ENCODE measurements at places on chromosomes 3 and 15.
A peak's percentile ranks its signal among the peaks of the same experiment; 100 is the strongest.

DNA sequence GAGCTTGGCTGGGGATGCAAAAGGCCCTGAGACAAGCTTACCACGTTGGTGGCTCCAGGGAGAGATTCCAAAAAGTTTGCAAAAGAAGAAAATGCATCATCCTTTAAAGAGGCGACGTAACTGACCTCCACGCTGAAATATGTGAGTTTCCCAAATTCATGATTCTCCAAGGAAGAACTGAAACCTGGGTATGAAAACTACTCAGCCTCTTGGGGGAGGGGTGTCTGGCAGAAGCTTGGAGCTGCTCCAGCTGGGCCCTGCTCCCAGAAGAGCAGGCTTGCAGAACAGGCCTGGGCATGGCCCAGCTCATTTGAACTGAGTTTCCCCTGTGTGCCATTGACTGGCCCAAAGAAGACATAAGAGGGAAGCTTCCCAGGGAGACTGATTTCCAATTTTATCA, 20.5 kb downstream of the CPN2 start:
- peak; percentile 72 for DNase-seq

DNA sequence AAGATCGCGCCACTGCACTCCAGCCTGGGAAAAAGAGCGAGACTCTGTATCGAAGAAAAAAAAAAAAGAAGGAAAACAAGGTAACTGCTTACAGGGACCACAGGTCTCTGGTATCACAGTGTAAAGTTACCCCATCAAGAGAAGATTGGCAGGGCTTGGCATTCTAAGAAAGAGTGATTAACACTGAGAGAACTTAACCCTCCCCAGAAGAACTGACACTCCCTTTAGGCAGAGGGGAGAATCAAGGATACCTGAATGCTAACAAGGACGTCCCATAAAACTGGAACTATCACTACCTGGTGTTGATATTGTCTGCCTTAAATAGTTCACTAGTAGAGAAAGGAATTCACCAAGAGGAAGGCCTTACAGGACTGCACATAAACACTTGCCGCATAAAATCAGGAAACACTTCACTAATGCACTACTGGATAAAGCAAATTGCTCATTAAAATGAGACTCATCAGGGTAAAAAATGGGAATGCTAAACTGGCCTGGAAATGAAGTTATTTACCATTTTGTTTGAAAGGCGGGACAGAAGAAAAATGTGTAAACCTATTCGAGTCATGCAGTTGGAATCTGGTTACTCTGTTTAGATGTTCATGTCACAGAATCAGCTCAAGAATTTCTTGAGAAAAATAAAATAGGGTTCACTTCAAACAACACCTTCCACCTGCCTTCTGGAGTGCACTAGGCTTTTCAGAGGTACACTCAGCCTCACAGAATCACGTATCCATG, 121.6 kb downstream of the FOXP1 start:
- DNase-seq: no peak

- DNase-seq: no peak
Observed at GRCh38 chr15:101803676-101804075, 367 bp downstream of the OR4F6 start.

- peak; percentile 71 for DNase-seq
Observed at GRCh38 chr15:99100245-99101173, 4.4 kb upstream of the SYNM start.

GRCh38 chr3:184325715-184326369, 11.4 kb downstream of the EIF4G1 start:
- no peak for DNase-seq

GRCh38 chr3:112804021-112804420, 42.6 kb downstream of the CD200R1L start:
- no peak for DNase-seq

DNA sequence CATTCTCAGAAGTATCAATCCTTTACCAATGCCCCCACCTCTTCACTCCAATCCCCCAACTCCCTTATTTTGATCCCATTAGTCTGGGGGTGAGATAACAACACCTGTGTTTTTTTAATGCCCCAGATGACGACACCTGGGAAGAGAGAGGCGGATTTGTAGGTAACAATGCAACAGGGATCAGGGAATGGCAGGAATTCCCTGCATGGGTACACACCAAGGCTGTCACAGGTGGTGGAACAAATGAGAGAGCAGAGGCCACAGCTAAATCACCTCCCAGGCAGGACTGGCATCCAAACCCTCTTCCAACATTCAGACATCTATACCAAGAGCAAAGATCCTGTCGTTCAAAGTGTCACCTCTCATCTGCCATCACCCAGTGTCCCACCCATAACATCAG, 319.2 kb upstream of the TRIM42 start:
- no peak for DNase-seq

GRCh38 chr3:84943379-84943778, 15.4 kb upstream of the CADM2 start:
- no peak for DNase-seq

- no peak for DNase-seq
Observed at GRCh38 chr3:117699058-117699457, 989.5 kb downstream of the TUSC7 start.

DNA sequence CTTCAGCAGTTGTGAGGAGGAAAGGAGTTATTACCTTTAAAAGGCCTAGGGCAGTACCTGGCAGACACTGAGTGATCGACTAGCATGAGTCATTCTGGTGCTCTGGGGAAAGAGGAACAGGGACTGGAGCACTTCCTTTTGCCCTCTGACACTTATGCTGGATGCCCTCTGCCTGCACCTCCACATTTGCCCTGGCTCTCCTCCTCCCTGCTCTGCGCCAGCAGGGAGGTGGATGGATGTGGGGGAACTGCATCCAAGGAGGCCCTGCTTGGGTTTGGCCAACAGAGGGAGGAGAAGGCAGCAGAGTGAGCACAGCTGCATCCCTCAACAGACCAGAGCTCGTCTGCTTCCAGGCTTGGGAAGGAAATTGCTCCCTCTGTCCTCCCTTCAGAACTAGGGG, 75.0 kb downstream of the SEMA5B start:
- DNase-seq: peak; percentile 28

- peak; percentile 59 for DNase-seq
Observed at GRCh38 chr3:144229330-144229729, 257.7 kb downstream of the DIPK2A start.

DNA sequence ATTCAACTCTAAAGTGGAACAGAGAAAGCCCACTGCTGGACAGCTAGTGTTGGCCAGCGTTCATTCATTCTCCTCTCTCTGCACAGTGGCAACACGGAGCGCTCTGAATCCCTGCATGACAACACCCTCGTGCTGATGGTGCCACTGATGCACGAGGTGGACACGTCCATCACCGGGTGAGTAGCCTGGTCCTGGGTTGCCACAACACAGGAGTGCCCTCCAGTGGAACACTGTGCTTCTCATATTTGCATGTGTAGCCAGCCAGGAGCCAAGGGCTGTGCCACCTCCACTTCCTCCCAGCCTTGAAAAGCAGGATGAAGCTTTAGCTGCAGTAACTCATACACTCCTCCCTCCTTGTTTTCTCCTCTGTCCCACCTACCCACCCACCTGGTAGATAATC, 120.0 kb upstream of the CTDSPL start:
- DNase-seq: no peak

DNA sequence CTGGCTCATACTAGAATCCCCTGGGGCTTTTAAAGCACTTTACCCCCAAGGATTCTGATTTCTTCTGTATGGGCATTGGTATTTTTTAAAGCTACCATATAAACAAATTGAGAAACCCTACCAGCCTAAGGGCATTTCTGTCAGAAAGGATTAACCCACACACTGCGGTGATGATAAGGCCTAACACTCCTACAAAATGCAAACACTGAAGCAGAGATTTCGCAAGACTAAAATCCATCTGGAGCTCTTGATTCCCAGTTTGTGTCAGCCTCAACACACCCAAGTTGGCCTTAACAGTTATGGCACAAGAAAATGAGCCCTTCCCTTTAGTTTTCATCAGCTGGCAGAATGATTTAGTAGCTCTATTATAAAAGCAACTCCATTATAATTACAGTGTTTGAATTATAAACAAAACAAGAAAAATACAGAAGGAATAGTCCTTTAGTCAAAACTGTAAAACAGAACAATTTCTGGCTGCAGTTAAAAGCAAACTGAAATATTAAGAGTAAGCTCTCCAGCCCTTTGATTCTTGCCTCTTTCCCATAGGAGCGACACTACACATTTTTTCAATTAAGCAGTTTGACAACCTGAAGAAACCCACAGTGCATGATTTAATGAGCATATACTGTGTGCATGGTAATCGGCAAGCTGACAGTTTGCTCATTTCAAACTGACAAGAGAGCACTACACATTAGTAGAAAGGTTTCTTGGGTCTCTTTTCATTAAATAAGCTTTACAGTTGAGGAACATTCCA, 441.2 kb downstream of the FHIT start:
- peak; percentile 2 for DNase-seq

- DNase-seq: no peak
Observed at GRCh38 chr3:40337136-40338108, 27.9 kb downstream of the EIF1B start.
